Nasal cavity respiratory epithelium epithelial cell of viscerocranial mucosa (primary cell): ENCODE measurements at places on chromosomes 11 and 22. TPM values are rescaled to one million over a fixed set of nuclear protein-coding genes. Genes with fewer than 3 reads are reported as not detected.

Gene OR2AG1
- not detected in 2 replicates for total RNA-seq

Gene FGF19
- total RNA-seq = under 0.01 TPM in 1 of 2 replicates, not detected in the other

Gene DERL3
- total RNA-seq = under 0.01 and 0.07 TPM in 2 replicates

Gene OR51D1
- total RNA-seq = not detected in 2 replicates

Gene CBX7
- total RNA-seq = 2.4 and 3.9 TPM in 2 replicates

Gene OR52H1
- 0.36 TPM in 1 of 2 replicates, not detected in the other for total RNA-seq

Gene SPDYC
- total RNA-seq = not detected in 2 replicates

Gene CCDC134
- 7.2 and 9.3 TPM in 2 replicates for total RNA-seq

Gene KRTAP5-7
- total RNA-seq = not detected in 2 replicates

Gene OR52I1
- total RNA-seq = not detected in 2 replicates

Gene SLC25A18
- under 0.01 TPM in 1 of 2 replicates, not detected in the other for total RNA-seq

Gene CD59
- 95.3 and 376 TPM in 2 replicates for total RNA-seq

Gene GAL3ST1
- total RNA-seq = 0.07 and 0.34 TPM in 2 replicates

Gene VSIG2
- under 0.01 and 1.3 TPM in 2 replicates for total RNA-seq

Gene BRSK2
- under 0.01 and 1.00 TPM in 2 replicates for total RNA-seq

Gene SCN4B
- total RNA-seq = 0.68 and 2.6 TPM in 2 replicates

Gene TKFC
- total RNA-seq = 27.5 and 32.1 TPM in 2 replicates

Gene LARGE2
- total RNA-seq = 6.5 and 8.3 TPM in 2 replicates

Gene ACRV1
- total RNA-seq = not detected in 2 replicates
